ENCODE measurements at places on chromosomes 4 and X.

GRCh38 chrX:55484948-55485347, 4.7 kb downstream of the USP51 start:
- no peak for DNase-seq

- peak; percentile 63 for DNase-seq
These were observed at the start of gene SPOCK3 for GRCh38 chr4:167234316-167234881. SPOCK3 (minus strand) TSS chr4:167234494.

- no peak for DNase-seq
These were observed 641.1 kb downstream of the MID1IP1 start for GRCh38 chrX:39442332-39442731.

DNA sequence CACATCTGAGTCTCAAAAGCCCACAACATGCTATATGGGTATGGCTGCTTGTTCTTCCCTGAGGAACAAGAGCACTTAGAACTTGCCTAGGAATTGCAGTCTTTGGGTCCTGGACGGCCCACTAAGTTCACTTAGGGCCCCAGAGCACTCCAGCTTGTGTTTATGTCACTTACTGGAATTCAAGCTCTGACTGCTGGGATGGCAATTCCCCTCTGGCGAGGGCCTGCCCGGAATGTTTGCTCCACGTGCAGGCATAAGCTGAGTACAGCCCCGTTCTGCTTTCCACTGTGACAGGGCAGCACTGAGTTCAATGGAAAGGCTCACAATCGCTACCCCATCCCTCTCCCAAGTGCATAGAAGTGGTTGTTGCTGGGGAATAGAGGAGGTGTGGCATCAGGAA, 25.9 kb upstream of the RASSF6 start:
- DNase-seq: no peak

DNA sequence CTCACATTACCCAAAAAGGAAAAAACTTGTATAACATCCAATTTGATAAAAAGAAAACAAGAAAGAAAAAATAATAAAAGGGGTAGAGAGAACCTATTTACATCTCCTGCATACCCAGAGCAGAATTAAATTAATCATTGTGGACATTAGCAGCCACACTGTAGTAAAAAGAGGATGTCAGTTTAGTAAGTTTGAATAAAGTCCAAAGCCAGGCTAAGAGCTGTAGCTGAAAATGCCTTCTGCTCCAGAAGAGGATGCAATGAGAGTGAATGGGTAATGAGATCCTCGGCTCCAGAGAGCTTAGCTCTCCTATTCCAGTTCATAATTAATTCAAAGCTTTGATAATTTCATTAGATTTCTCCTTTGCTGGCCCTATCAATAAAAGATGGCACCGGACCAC, 78.2 kb downstream of the SLC10A7 start:
- DNase-seq: no peak

- no peak for DNase-seq
These were observed 43.8 kb downstream of the GALNT7 start for GRCh38 chr4:173212379-173212778.

DNA sequence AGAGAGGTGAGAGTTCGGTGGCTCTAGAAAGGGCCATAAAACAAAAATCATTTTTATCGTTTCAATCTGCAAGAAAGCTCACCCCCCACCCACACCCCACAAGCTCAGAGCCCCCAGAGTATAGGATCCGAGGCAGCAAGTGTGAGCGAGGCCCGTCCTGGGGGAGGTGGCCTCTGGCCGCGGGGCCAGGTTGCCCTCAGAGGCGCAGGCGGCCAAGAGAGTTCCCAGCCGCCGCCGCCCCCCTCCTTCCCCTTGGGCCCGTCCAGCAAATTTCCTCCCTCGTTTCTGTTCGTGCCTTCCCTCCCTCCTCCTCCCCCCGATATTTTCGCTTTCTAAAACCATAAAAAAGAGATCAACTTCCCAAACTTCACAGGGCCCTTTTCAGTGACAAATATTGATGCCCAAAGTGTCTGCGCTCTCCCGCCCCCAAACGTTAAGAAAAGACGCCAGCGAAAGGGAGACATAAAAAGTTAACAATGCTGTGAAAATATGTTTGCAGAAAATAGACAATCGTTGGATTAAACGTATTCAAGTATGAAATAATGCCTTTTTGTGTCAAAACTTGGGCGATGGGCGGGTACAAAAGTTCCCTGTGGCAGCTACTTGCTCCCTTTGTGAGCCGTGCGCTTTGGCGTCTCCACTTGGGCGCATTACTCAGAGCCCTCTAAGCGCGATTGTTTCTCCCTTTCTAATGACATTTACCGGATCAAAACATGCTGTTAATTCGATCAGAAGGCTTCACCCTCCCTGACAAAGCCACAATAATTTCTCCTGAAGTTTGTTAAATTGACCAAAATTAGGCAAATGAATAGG, 1.1 kb upstream of the HELT start:
- no peak for DNase-seq

- DNase-seq: no peak
These were observed 99.1 kb downstream of the TRAPPC11 start for GRCh38 chr4:183758061-183758757.

- no peak for DNase-seq
These were observed 29.1 kb downstream of the PHOX2B start for GRCh38 chr4:41719417-41719816.

DNA sequence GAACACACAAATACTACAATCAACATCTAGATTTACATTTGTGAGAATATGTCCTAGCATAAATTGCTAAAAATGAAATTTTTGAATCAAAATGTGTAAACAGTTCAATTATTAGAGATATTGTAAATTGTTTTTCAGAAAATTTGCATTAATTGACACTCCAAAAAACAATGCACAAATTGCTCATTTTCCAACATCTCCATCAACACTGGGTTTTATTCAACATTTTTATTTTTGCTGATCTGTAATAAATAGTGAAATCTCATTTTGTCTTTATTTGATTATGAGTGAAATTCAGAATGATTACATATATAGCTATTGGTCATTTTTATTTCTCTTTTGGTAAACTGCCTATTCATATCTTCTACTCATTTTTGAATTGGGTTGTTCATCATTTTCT, 120.0 kb upstream of the GRIA3 start:
- no peak for DNase-seq

GRCh38 chr4:18127030-18127429, 105.5 kb upstream of the LCORL start:
- DNase-seq: no peak

DNA sequence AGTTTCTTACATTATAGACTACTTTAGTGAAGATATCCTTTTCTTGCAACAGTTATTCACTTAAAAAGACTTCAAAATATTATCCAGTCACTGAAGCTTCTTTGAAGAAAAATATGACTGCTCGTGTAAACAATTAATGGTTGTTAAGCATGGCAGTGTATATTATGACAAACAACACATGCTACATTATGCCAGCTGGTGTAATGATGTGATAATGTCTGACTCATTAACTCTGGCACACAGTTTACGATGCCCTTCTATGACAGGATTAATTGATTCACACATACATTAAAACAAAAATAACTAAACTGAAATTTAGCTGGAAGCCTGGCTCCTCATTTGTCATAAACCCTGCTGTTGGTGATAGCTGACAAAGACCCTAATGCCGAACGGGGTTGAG, 22.4 kb downstream of the GK2 start:
- DNase-seq: no peak

DNA sequence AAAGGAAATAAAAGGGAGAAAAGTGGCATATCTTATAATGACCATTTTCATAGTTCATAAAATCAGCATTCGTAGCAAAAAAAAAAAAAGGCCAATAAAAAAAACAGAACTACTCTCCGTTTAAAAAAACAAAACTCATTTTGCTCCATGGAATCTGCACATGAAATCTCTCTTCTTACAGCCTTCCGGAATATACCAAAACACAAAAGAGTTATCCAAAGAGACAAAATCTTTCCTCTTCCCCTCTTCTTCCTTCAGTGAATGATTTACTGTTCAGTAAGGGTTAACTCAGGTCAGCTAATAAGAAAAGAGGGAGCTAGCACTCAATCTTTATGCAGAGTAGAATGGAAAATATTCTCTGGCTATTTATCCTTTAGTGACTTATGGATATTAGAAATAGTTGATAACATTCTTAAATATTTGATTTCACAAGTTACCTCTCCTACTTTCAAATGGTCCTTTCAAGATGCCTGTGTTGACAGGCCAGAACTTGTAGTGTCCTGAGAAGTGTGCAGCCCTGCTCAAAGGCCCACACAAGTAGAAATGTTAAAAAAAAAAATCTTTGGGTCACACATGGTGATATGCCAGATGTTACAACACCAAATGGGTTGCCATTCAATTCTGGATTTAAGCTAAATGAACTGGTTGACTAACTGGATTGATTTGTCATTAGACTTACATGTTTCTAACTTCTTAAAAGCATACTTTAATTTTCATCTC, 42.1 kb downstream of the PDGFC start:
- no peak for DNase-seq

GRCh38 chr4:15740764-15741404, 37.2 kb upstream of the CD38 start:
- no peak for DNase-seq

DNA sequence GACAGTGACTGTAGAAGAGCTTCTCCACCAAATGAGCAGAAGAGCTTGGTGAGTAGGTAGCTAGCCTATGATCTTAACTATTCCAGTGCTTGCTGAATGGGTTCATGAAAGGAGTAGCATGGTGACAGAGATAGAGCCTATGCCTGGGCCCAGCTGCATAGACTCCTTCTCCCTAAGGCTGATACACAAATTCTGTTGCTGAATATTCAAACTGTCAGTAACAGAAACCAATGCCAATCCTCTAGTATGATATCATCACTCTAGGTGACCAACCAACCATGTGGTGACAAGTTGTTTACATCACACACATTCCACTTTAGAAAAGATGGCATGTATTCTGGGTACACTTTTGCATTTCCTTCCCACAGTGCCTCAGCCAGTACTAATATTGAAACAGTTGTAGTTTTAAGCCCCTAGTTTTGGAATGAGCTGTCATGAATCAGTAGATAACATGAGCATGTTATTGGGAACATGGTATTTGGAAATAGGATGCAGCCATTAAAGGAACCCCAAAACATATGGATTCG, 103.4 kb upstream of the GRXCR1 start:
- no peak for DNase-seq

- DNase-seq: no peak
These were observed 180.7 kb downstream of the ADGRL3 start for GRCh38 chr4:61380865-61381264.

- peak; percentile 84 for DNase-seq
These were observed 345.4 kb upstream of the GATB start for GRCh38 chr4:152106113-152106763.

- no peak for DNase-seq
These were observed 207.4 kb downstream of the ADAM29 start for GRCh38 chr4:175125410-175126068.

- DNase-seq: no peak
These were observed 14.6 kb upstream of the CLTRN start for GRCh38 chrX:15679246-15679645.

GRCh38 chr4:177907736-177908424, 465.6 kb upstream of the AGA start:
- no peak for DNase-seq

- DNase-seq: no peak
These were observed 28.6 kb upstream of the USP46 start for GRCh38 chr4:52687696-52688095.

- no peak for DNase-seq
These were observed 756.3 kb upstream of the ADGRL3 start for GRCh38 chr4:60443796-60444195.

DNA sequence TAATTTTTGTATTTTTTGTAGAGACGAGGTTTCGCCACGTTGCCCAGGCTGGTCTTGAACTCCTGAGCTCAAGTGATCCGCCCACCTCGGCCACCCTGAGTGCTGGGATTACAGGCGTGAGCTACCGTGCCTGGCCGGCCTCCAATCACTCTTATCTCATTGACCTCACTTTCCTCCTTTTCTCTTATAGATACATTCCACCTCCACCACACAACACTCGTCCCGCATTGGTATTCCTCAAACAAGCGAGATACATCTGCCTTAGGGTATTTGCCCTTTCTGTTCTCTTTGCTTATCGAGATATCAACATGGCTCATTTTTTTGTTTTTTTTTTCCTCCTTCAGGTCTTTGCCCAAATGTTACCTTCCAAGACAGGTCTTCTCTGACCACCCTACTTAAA, 1.8 kb upstream of the PRPS1 start:
- DNase-seq: no peak
